Stimulated activated CD4-positive, alpha-beta T cell treated with anti-CD3 and anti-CD28 coated beads, Interleukin-1b, Interleukin-23, amount 100 ng/mL, for 1 hour (primary cell): ENCODE measurements at places on chromosomes 11 and 22.

DNA sequence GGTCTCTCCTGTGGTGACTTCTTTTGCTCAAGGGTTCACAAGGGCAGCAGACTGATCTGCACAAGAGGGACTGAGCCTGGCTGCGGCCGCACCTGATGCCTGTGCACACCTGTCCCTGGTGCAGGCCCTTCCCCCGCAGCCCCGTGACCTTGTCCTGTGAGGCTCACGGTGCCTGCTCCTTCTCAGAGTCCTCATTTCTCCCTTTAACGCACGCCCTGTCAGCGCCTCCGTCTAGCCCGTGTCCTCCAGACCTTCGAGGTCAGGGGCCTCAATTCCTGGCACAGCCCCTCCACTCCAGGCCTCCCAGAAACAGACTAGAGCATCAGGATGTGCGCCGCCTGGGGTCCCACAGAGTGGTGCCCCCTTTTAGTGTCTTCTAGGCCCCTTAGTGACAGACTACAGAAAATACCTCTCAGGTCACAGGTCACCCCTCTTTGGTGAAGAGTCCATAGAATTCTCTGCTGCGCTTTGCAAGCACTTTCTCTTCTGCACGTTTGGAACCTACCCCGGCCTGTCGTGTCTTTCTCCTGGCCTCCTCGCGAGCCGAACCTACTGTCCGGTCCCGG lies 1.0 kb upstream of the DRD4 start:
- no peak for DNase-seq

DNA sequence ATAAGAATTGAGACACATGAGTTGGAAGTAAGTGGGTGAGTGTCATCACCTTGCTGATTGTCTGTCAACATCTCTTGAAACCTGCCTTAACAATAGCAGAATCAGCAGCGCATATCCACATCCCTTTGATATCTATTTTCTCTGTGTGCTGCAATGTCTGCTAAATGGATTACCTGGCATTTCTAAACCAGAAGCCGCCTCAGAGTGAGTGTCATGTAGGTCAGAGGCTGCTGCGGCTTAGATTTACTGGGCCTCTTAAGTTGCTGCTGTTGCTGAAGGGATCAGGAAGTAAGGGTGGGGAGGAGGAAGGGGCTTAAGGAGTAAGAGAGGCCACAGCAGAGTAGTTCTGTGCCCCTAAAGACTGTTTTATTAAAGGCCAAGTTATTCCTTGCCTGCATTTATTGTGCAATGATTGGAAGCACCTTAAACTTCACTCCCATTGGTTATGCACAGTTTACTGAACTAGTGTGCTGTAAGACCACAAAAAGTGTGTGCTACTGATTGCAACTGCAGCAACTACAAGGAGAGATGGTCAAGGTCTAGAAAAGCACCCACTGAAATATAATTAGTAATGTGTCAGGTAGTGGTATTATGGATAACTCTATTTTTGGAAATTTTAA lies 29.8 kb upstream of the TMEM41B start:
- DNase-seq, result no peak

GRCh38 chr11:70092959-70093715 lies 15.0 kb downstream of the ANO1 start:
- no peak for DNase-seq

GRCh38 chr22:49513358-49513851 lies 314.3 kb downstream of the BRD1 start:
- DNase-seq, result no peak

DNA sequence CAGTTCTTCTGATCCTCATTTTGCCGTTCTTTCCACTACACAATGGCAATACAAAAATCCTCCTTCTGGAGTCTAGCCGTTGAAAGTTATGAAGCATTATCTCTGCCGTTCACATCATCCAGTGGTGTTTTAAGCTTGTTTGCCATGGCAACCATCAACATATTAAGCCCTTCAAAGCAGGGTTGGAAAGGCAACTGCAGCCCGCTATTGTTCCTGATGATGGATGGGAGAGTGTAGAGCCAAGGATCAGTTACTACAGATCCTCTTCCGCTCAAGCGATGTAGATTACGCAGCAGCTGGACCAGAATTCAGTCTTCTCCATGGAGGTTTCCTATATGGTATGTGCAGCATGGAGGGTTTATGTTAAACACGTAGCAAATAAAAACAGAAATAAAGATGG lies 352.7 kb downstream of the NTM start:
- DNase-seq, result no peak
